Urothelium cell line (cell line): ENCODE measurements at places on chromosomes 2 and 18.

DNA sequence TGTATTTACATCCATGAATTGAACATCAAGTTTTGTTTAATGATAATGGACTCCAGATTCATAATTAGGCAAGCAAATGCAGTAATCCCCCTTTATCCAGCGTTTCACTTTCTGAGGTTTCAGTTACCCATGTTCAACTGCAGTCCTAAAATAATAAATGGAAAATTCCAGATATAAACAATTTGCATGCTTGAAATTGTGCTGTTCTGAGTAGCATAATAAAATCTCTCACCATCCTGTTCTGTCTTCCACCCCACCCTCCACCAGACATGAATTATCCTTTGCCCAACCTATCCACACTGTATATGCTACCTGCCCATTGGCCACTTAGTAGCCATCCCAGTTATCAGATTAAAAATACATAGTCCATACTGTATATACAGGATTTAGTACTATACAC is 224.5 kb upstream of the CHAC2 start:
- DNase-seq: no peak

- no peak for DNase-seq
These were observed 23.2 kb upstream of the PLA2R1 start for GRCh38 chr2:160085662-160086061.

GRCh38 chr2:189657867-189658266 is 3.4 kb upstream of the ASNSD1 start:
- DNase-seq: no peak

DNA sequence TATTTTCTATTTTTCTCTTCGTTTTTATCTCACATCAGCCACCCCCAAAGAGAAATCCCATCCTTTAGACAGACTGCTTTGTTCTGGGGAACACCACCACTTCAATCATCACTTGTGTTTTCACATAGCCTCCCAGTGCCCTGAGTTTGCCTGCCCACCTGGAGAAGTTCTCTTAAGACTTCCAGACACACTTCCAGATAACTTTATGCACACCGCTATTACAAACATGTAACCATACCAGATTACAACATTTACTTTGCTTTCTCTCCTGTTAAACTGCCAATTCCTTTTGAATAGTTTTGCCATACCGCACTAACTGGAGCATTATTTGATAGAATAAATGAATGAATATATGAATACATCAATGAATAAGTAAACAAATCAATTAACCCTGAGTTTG is 1353.6 kb downstream of the DPP10 start:
- DNase-seq: no peak

DNA sequence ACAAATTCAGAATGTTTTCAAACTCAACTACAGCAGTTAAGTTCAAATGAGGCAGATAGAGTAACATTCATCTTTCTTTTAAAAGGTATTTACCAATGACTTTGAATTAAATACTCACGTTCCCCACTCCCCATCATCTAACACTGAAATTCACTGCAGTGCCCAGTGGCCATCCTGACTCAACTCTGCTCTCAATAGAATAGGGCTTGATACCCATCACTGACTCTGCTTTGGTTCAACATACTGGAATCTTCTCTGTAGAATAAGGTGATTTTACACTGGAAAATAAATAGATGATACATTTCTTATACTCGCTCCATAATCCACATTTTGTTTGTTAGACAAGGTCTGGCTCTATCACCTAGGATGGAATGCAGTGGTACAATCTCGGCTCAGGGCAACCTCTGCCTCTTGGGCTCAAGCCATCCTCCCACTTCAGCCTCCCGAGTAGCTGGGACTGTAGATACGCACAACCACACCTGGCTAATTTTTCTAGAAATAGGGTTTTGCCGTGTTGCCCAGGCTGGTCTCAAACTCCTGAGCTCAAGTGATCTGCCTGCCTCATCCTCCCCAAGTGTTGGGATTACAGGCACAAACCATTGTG is 66.4 kb downstream of the PRPF40A start:
- DNase-seq: no peak

DNA sequence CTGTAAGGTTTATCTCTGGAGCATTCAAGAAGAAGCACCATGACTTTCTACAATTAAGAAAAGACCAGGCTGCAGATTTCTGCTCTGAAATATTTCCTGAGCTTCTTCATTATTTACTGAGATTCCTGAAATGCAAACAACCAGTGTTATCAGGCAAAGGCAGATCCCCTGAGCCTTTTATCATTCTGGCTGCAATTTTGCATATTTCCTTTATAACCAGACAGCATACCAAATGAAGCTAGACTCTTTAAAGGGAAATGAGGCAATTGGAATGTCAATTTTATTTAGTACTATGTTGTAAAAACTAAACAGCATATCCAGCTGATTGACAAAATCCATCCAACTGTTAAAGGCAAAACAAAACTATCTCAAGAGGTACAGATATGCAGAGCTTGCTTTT is 372.5 kb downstream of the RIT2 start:
- DNase-seq: no peak

GRCh38 chr2:237472909-237473877 is 13.9 kb upstream of the MLPH start:
- no peak for DNase-seq
